Lung microvascular endothelial cell (primary cell): ENCODE measurements at places on chromosomes 7 and 10. TPM values are rescaled to one million over a fixed set of nuclear protein-coding genes. Genes with fewer than 3 reads are reported as not detected.

Gene PRDX3
- 162 and 171 TPM in 2 replicates for total RNA-seq

Gene MBL2
- not detected in 2 replicates for total RNA-seq

Gene IDI2
- not detected in 2 replicates for total RNA-seq

Gene ZNF722
- total RNA-seq: not detected in 2 replicates

Gene UNCX
- total RNA-seq: not detected in 2 replicates
